NCI-H510A (cell line): ENCODE measurements at places on chromosomes 12 and 14.

DNA sequence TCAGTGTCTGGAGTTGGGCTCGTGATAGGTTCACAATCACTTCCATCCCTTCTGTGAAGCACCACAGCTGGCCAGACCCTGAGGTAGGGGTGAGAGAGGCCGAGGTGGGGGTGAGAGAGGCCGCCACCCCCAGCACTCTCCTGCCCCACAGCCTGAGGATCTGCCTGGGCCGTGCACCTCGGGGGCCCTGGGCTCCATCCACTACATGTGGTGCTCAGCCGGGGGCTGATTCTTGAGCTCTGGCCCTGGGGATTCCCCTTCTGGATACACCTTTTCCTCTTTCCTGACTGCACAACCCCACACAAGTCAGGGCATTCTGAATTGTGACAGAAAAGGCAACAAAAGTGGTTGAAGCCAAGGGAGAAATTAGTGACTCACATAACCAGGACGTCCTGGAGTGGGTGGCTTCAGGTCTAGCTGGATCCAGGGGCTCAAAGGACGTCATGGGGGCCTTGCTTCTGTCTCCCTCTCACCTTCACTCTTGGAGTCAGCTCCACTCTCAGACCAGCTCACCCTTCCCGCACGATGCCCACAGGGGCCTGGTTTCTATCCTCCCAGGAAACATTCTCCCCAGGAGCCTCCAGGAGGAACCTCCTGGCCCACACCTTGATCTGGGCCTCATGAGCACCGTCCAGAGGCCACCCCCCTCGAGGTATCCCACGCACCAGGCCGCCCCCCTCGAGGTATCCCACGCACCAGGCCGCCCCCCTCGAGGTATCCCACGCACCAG lies 12.1 kb upstream of the FBRSL1 start:
- no peak for DNase-seq

DNA sequence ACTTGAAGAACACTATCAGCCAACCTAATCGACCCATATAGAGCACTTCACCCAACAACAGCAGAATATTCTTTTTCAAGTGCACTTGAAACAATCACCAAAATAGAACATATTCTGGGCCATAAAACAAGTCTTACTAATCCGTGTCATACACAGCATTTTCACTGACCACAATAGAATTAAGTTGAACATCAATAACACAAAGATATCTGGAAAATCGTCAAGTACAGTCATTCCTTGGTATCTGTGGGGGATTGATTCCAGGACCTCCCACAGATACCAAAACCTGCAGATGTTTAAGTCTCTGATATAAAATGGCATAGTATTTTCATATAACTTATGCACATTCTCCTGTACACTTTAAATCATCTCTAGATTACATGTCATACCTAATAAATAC lies 295.7 kb downstream of the BCL11B start:
- DNase-seq, result no peak

- no peak for DNase-seq
These were observed 6.0 kb downstream of the SYT1 start for GRCh38 chr12:78870539-78870938.

GRCh38 chr12:93857279-93857938 lies 180.2 kb downstream of the CRADD start:
- no peak for DNase-seq

DNA sequence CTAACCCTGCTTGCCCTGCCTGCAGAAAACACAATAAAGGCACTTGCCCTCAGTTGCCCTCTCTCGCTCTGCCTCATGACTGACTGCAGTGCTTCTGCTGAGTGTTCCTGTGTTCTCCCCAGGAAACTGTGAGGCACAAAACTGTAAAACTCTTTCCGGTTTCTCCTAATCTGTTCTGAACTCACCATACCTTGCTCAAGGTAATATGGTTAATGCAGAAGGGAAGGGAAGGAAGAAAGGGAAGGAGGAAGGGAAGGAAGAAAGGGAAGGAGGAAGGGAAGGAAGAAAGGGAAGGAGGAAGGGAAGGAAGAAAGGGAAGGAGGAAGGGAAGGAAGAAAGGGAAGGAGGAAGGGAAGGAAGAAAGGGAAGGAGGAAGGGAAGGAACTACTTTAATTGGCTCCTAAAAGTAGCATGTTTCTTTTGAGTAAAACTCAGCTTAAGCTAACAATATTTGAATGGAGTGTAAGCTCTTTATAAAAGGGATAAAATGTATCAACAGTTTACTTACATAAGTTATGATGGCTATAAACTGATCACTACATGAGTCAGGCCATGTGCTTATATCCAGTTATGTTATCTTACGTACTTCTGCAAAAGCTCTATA lies 334.0 kb upstream of the CLEC14A start:
- no peak for DNase-seq

- peak; percentile 74 for DNase-seq
These were observed 35.5 kb downstream of the CCDC60 start for GRCh38 chr12:119369907-119370546.

- DNase-seq, result peak; percentile 21
These were observed 2.0 kb downstream of the PELI2 start for GRCh38 chr14:56120091-56120691.

GRCh38 chr12:67391034-67391433 lies 121.9 kb downstream of the CAND1 start:
- no peak for DNase-seq

DNA sequence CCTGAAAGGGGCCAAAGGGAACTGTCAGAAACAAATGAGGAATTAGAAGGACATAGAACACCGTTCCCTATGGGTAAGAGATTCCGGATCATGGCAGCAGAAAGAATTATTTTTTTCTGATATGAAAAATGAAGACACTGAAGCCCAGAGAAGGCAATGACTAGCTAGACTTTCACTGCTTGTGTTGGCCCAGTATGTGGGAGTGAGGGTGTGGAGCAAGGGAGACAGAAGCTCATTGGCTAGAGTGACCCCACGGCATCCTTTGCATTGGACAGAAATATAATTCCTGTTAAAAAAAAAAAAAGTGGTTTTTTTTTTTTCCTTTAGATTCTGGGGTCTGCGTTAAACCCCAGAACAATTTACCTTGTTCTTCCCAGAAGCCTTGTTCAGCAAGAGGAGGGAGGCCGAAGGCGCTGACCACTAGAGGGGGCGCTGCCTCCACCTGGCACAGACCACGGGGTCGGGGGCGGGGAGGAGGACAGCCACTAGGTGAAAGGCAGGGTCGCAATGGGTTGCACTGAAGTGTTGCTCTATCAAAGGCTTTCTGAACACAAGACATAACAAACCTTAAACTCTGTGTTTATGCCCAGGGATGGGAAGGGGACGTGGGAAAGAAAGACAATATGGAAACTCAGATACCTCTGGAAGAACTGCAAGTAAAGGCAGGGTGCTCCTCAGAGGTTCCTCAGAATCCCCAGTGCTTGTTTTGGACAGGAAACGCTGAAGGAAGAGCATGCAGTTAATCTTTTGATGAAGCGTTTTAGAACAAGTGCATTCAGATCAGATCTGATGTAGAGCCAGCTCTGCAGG lies 156.8 kb downstream of the KCNA5 start:
- DNase-seq, result peak; percentile 72

- DNase-seq, result no peak
These were observed 7.4 kb upstream of the KRT74 start for GRCh38 chr12:52581066-52581465.

GRCh38 chr12:58396239-58396638 lies 454.9 kb downstream of the ATP23 start:
- no peak for DNase-seq

- DNase-seq, result no peak
These were observed 33.4 kb upstream of the VSX2 start for GRCh38 chr14:74205882-74206281.

- no peak for DNase-seq
These were observed 608.4 kb downstream of the FSCB start for GRCh38 chr14:43898687-43899086.

GRCh38 chr14:102220031-102220430 lies 80.3 kb downstream of the WDR20 start:
- no peak for DNase-seq

DNA sequence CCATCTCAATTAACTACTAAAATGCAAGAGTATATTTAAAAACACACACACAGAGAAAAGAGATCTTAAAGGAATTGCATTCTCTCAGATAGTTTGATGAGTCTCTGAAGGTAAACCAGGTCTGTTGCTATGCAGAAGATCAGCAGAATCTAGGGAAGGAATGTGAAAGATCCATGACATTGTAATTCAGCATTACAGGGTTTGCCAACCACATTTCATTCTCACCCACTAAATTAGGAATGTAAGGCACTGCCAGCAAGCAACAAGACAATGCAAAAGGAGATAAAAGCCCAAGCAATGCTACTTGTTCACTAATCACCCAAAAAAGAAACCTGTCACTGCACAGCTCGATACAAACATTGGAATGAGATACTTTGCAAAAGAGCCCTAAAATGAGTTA lies 106.3 kb downstream of the LRIG3 start:
- no peak for DNase-seq

DNA sequence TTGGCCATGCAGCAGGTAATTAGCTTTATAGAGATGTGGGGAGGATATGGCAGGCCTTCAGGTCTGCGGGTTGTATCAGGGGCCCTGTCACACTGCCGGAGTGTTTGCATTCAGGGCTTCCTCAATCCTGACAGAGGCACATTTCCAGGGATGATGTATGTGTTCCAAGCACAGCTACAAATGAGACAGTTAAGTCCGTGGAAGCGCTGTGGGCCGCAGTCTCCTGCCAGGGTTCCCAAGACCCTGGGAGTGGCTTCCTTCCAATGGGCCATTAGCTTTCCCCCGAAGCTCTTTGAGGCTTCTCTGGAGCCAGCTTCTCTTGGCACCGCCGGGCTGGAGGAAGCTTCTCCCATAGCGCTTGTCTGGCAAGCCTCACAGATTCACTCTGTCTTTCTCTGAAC lies 1524.7 kb upstream of the TMEM132C start:
- no peak for DNase-seq

GRCh38 chr14:76951166-76951565 lies 77.3 kb downstream of the IRF2BPL start:
- DNase-seq, result no peak

- DNase-seq, result no peak
These were observed 2.9 kb upstream of the TEP1 start for GRCh38 chr14:20416223-20416622.

GRCh38 chr12:31370531-31371255 lies 44.7 kb upstream of the SINHCAF start:
- DNase-seq, result no peak

DNA sequence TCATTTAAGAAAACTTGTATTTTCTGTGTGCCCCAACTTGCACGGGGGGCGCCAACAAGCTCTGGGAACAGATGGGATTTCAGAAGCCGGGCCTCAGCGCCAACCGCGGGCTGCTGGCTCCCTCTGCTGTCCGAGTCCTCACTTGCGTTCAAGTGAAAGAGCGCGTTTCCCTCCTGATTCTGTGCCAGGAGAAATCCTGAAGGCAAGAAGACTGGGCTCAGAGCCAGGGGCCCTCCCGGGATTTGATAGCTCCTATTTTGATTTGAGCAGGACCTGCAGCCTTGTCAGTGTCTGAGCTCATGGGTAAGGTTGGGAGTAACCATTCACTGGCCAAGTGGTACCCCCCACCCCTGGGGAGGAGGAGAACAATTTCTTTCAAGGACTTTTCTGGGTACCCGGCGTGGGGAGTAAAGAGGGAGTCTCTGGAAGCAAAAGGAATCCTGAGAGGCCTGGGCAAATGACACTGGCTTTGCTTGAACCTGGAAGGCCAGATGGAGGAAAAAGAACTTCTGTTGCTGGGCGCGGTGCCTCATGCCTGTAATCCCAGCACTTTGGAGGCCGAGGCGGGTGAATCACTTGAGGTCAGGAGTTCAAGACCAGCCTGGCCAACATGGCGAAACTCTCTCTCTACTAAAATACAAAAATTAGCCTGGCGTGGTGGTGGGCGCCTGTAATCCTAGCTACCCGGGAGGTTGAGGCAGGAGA lies 179.0 kb upstream of the RGS6 start:
- peak; percentile 67 for DNase-seq

DNA sequence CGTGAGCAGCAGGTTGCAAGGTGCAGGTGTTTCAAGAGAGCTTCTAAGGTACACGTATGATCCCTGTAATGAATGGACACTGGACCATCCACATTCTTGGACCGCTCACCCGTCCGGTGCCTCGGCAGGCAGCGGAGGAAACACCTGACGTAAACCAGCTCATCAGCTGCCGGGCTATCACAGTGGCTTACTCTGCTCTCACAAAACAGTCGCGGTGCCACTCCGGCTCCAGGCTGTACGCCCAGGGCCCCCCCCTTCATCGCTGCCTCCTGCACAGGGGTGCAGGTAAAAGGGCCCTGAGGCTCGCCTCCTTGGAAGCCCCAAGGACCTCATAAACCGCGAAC lies 436 bp downstream of the VPS33A start:
- DNase-seq, result no peak

DNA sequence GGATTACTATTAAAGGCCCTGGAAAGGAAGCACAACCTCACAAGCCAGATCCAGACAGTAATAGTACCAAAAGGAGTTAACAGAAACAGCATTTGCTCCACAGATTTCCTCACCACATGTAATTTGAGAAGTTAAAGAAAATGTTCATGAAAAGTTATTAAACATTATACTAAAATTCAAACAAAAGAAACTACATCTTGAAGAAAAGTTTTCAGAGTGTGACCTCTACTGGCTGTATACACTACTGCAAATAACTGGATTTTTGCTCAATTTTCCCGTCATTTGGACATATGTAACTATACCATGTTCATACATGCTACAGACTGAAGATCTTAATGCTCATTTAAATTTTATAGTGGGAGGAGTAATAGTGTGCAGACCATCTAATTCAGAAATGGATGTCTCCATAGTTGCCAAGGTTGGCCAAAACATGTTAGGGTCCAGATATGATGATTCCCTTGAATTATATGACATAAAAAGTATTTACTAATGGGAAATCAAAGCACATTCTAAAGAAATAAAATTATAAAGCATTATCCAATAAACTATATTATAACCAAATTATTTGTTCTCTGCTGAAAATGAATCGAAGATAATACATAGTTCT lies 5.6 kb downstream of the KRR1 start:
- no peak for DNase-seq

- peak; percentile 90 for DNase-seq
These were observed 67.6 kb downstream of the FOXN3 start for GRCh38 chr14:89349171-89350008.

- DNase-seq, result no peak
These were observed 17.6 kb upstream of the AMIGO2 start for GRCh38 chr12:47097276-47097896.

DNA sequence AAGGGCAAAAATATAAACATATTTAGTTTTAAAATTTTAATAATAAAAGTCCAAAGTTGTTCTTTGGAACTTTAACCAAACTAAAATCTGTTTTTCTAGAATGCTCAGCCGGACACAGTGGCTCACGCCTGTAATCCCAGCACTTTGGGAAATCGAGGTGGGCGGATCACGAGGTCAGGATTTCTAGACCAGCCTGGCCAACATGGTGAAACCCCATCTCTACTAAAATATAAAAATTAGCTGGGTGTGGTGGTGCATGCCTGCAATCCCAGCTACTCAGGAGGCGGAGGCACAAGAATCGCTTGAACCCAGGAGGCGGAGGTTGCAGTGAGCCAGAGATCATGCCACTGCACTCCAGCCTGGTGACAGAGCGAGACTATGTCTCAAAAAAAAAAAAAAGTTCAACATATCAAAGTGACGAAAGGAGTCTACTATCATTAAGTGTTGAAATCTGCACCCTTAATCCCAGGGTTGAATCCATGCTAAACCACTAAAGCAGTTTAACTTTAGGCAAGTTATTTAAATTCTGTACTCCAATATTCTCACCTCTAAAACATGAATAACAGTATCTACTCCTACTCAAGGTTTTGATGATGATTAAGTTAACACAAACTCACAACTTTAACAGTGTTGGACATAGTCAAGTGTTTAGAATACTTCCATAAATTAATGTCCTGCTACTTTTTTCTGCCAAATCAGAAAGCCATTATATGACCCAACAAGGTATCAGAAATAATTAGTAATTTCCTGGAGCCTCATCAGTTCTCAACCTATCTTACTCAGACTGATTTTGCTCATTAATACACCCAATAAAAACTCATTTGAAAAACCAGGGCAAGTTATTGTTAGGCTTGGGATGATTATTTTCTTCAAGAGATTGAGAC lies 11.0 kb downstream of the HNRNPC start:
- DNase-seq, result no peak
